ENCODE measurements at places on chromosomes 7 and 10.

DNA sequence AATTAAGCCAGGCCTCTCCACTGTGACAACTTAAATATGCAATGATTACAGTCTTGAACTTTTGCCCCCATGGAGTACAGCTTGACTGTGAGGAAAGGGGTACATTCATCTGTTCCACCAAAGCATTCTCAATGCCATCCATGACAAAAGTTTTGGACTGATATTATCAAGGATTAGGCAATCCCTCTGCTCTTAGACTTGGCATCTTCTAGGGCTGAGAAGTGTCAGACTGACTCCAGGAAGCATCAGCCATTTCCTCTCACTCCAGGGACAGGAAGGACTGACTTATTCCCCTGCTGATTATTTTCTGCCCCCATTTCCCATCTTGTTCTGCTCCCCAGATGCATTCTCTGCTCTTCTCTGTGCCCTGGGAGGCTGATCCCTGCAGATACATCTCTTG is 69.7 kb downstream of the ZNF365 start:
- H3K27ac ChIP-seq = no peak overlapping the region
- no peak for DNase-seq
- peaks cover 19% of the 10 kb centered on the region for H3K27me3 ChIP-seq
- no peaks in the 10 kb centered on the region for H3K36me3 ChIP-seq

DNA sequence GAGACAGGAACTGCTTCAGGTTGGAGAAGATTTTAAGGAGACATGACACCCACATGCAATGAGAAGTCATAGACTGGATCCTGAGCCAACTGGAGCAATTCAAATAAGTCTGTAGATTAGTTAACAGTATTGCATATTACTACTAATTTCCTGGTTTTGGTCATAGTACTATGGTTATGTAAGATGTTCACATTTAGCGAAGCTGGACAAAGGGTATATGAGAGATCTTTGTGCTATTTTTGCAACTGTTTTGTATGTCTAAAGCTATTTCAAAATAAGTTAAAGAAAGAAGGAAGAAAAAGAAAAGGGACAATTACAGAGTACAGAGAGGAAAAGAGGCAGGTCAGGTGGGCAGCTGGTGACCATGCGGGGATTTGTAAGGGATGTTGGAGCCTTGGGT is 116.5 kb upstream of the SVIL start:
- H3K27ac ChIP-seq = no peak overlapping the region
- DNase-seq = no peak
- no peaks in the 10 kb centered on the region for H3K36me3 ChIP-seq
- H3K4me3 ChIP-seq = no peak overlapping the region

DNA sequence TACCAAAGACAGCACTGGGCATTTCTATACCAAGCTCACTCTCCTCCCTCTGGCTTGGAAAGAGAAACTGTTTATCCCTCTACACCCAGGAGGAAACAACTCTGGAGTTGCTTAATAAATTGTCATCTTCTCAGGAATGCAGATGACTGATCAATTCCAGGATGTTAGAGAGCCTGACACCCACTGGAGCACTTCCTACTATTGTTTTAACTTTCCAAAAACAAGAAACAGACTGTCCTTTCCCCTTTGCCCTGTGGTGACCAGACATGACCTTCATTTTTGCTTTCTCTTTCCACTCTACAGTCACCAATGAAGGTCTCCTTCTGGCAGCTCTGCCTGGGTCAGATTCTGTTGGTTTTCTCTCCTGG is 19.6 kb downstream of the GIMAP4 start:
- no peak for DNase-seq
- H3K27ac ChIP-seq = peak overlapping the region; percentile 86
- peaks cover 62% of the 10 kb centered on the region for H3K4me1 ChIP-seq
- H3K36me3 ChIP-seq = peaks cover 32% of the 10 kb centered on the region
- H3K4me3 ChIP-seq = peak overlapping the region; percentile 15

GRCh38 chr10:108783897-108784296 is 1139.4 kb downstream of the XPNPEP1 start:
- no peaks in the 10 kb centered on the region for H3K4me1 ChIP-seq
- DNase-seq = no peak
- H3K4me3 ChIP-seq = no peak overlapping the region

DNA sequence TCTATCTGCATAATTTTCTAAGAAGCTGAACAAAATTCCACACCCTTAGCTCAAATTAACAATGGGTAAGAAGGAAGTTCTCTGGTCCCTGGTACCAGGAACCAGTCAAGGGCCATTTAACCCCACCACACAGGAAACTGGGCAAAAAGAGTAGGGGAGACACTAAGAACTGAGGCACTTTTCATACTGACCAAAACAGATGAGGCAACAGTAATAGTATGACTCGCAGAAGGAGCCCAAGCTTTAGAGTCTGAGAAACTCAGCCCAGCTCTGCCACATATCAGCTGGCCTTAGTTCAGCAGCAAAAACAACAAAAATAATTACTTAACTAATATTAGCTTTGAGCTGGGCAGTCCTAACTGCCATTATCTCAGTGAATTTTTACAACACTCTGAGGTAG is 221.2 kb downstream of the FAM107B start:
- peak overlapping the region; percentile 78 for H3K27ac ChIP-seq
- peaks cover 84% of the 10 kb centered on the region for H3K4me1 ChIP-seq
- peaks cover 1% of the 10 kb centered on the region for H3K27me3 ChIP-seq
- peak overlapping the region; percentile 11 for H3K4me3 ChIP-seq

- no peak overlapping the region for H3K27ac ChIP-seq
- no peak for DNase-seq
- H3K4me3 ChIP-seq = no peak overlapping the region
- H3K27me3 ChIP-seq = no peaks in the 10 kb centered on the region
- H3K4me1 ChIP-seq = no peaks in the 10 kb centered on the region
- H3K36me3 ChIP-seq = no peaks in the 10 kb centered on the region
Measured at GRCh38 chr10:36094096-36094495, 452.0 kb upstream of the FZD8 start.

DNA sequence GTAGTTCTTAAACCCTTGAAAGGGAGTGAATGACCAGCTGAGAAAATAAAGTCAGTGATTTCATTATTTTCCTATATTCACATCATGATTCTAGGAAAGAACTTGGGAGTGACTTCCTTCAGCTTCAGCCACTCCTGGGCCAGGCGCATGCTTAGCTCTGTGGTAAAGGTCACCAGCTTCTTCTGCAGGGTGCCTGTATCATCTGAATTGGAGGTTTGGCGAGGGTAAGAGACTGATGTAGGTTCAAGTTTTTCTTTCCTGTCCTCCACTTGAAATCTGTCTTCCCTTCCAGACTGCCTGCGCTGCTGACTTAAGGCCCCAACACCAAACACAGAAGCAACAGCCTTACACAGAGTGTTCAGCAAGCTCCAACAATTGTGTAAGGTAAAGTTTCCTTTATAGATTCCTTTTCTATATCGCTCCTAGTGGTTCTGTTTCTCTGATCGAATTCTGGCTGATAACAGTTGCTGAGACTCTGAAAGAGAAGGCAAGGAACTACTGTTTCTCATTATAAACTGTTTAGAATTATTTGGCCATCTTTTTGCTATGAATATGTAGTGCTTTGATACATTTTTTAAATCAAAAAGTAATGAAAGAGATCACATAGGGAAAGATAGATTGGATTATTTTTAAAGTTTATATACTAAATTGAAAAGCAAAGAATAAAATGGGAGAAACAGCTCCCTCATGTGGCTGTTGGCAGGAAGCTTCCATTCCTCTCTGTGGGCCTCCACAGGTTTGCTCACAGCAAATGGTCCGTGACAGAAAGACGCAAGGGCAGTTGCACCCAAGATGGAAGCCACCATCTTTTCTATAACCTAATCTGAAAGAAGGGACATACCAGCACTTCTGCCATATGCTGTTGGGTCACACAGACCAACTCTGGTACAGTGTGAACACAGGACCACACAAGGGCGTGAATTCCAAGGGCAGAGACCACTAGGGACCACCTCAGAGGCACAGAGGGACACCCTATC is 14.0 kb downstream of the GATAD1 start:
- peaks cover 6% of the 10 kb centered on the region for H3K36me3 ChIP-seq
- no peaks in the 10 kb centered on the region for H3K27me3 ChIP-seq
- no peak overlapping the region for H3K27ac ChIP-seq
- H3K4me1 ChIP-seq = no peaks in the 10 kb centered on the region

DNA sequence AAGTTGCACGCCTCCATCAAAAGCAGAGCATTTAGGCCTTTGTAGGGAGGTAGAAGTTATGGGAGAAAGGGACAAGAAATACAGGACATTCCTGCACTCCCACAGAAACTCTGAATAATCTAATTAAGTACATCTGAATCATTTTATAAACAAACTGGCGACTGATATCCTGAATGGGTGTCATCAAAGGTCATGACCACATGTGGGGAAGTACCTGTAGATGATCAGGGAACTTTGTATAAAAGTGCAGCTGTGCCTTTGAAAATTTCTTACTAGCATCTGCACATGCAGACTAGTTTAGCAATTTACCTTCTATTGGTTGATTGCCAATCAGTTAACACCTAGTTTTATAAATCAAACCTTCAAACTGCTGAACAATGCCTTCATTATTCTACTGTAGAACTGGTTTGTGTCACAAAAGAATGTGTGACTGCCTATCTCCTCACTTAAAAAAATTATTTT is 17.1 kb downstream of the STEAP4 start:
- DNase-seq = no peak
- no peaks in the 10 kb centered on the region for H3K4me1 ChIP-seq
- no peaks in the 10 kb centered on the region for H3K36me3 ChIP-seq
- H3K27ac ChIP-seq = no peak overlapping the region
- peaks cover 2% of the 10 kb centered on the region for H3K27me3 ChIP-seq

DNA sequence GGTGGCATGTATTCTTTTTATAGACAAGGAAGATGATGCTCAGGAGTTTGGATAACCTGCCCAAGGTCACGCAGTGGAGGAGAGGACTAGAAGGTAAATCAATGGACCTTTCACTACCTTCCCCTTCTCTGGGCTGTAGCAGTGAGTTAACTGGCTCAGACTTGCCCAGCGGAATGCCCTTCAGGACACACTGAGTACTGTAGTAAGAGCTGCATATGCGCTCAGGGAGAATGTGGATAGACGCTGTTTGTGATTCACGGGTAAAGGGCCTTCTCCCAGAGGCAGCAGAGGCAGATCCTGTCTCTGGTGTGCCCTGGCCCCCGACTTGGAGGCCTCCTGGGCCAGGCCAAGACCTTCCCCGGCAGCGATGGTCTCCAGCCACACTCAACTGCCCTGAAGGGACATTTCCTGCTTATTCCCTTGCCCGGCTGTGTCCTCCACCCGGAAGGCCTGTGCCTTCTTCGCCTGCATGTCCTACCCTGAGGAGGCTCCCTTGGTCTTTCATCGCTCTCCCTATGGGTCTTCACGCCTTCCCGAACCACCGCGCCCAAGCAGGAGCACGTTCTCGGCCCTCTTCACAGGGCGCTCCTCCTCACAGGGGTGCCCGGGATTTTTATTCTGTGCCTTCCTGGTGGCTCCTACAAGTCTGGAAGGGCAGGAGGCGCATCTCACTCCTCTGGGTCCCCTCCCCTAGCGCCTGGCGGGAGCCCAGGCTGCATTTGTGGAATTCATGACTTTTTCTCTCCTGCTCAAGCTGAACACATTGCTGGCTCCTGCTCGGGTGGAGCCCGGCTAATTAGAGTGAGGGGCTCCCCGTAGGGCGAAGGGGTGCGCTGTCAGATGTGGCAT is 1.8 kb upstream of the IKZF1 start:
- peak overlapping the region; percentile 81 for H3K4me3 ChIP-seq
- DNase-seq = no peak
- H3K27ac ChIP-seq = peak overlapping the region; percentile 83

DNA sequence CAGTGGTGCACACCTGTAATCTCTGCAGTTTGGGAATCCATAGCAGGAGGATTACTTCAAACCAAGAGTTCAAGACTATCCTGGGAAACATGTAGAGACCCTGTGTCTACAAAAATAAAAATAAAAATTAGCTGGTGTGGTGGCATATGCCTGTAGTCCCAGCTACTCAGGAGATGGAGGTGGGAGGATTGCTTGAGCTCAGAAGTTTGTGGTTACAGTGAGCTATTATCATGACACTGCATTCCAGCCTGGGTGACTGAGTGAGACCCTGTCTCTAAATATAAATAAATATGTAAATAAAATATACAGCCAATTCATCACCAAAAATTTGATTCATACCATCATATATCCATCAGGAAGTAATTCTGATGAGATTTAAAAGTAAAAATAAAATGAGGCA is 60.9 kb downstream of the ANKRD7 start:
- DNase-seq = no peak
- peaks cover 21% of the 10 kb centered on the region for H3K27me3 ChIP-seq
- H3K36me3 ChIP-seq = peaks cover 7% of the 10 kb centered on the region
- H3K4me3 ChIP-seq = no peak overlapping the region
- no peak overlapping the region for H3K27ac ChIP-seq

- no peak overlapping the region for H3K4me3 ChIP-seq
- H3K36me3 ChIP-seq = no peaks in the 10 kb centered on the region
- DNase-seq = no peak
- no peak overlapping the region for H3K27ac ChIP-seq
- H3K4me1 ChIP-seq = no peaks in the 10 kb centered on the region
Measured at GRCh38 chr7:28083164-28083997, 97.2 kb downstream of the JAZF1 start.

DNA sequence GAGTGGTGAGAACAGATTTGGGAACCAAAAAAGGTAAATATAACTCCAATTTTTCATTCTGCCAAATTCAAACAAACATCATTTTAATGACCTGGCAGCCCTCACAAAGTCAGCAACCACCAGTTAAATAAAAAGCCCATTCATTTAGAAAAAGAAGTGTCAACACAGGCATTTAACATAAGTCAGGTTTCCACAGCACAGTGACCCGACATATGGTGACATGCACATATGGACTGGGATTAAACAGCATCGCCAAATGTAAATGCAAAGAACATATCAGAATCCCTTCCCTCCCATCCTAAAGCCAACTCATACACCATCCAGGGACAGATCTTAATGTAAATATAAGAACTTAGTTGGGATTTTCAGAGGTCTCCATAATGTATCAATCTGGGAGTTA is 293.2 kb downstream of the FGFR2 start:
- no peaks in the 10 kb centered on the region for H3K36me3 ChIP-seq
- no peaks in the 10 kb centered on the region for H3K4me1 ChIP-seq
- no peak overlapping the region for H3K4me3 ChIP-seq
- H3K27ac ChIP-seq = no peak overlapping the region
- no peaks in the 10 kb centered on the region for H3K27me3 ChIP-seq

DNA sequence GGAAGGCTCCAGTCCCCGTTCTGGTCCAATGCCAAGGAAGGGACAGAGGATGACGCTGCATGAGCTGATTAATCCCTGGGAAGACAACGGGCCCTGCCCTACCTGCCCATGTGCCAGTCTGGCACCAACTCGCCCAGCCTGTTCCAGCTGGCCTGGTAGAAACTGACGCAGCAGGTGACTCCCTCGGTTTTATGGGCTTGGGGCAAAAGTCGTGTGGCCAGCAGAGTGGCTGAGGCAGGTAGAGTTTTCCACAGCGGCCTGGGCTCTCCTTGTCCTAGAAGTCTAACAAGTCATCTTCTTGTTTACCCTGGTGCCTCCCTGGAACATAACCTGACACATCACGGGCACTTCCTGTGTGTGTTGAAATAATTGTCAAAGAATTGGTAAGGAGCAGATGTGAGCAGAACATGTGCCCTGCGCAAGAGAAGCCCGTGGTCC is 20.4 kb upstream of the LMTK2 start:
- H3K27ac ChIP-seq = no peak overlapping the region
- no peaks in the 10 kb centered on the region for H3K36me3 ChIP-seq
- H3K4me1 ChIP-seq = no peaks in the 10 kb centered on the region
- no peak overlapping the region for H3K4me3 ChIP-seq
- no peaks in the 10 kb centered on the region for H3K27me3 ChIP-seq

Data from activated T-helper 1 cell treated with anti-CD3 and anti-CD28 coated beads, Interleukin-12 subunit alpha, Interleukin-12 subunit beta, Interleukin-2, Interleukin-4 antibody, amounts not matched to agents 30 ng/mL and 10 ng/mL and 1 ng/mL, durations not matched to agents 14 hours and 24 hours and 36 hours (primary cell).